ENCODE measurements at places on chromosomes 1 and 21.
A peak's percentile ranks its signal among the peaks of the same experiment; 100 is the strongest.

- DNase-seq, result no peak
These were observed 83.0 kb downstream of the MAN1C1 start for GRCh38 chr1:25699500-25700143.

- no peak for DNase-seq
These were observed 10.0 kb upstream of the EPHA8 start for GRCh38 chr1:22553104-22553880.

GRCh38 chr1:75901371-75901770 lies 30.8 kb downstream of the ASB17 start:
- no peak for DNase-seq

DNA sequence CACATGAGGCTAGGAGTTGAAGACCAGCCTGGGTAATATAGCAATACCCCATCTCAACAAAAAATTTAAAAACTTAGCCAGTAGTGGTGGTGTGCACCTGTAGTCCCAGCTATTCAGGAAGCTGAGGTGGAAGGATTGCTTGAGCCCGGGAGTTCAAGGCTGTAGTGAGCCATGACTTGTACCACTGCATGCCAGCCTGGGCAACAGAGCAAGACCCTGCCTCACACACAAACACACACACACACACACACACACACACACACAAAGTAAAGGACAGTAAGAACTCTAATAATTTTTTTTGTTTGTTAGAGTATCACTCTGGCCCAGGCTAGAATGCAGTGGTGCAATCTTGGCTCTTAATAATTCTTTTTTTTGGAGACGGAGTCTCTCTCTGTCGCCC lies 138.0 kb upstream of the SOD1 start:
- no peak for DNase-seq

DNA sequence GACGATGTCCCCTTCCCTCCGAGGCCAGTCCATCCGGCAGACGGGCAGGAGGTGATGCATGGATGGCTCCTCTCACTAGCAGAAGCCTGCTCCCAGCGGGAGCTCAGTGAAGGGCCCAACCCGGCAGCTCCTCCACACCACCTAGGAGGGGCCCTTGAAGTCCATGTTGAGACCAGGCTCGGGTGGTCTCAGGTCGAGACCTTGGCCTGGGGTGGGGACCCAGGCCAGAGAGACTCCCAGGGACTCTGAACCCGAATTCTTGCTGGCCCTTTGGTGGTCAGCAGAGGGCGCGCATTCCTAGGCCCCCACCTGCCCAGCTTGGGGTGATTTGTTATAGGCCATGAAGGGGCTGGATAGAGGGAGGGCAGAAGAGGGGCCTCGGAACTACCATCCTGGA lies 642 bp upstream of the NT5C1A start:
- DNase-seq, result no peak

GRCh38 chr1:159669338-159669737 lies 45.1 kb downstream of the CRP start:
- DNase-seq, result no peak

- DNase-seq, result peak; percentile 39
These were observed 14.4 kb upstream of the CD101 start for GRCh38 chr1:116987256-116987555.

DNA sequence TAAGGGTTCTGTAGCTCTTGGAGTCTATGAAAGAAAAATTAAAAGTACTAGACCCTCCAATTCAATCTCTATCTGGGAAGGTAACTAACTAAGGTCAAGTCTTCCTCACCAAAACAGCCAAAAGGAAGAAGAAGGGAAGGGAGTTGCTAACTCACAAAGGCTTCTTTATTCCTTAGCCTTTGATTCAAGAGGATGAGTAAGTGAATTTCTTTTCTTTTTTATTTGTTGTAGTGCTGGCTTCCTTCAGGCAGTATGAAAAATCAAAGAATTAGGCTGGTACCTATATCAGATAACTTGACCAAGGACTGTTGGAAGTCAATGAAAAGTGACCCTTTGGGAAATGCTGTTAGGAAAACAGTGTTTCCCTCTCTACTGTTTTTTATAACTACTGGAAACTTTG lies 144.4 kb upstream of the NRIP1 start:
- no peak for DNase-seq

DNA sequence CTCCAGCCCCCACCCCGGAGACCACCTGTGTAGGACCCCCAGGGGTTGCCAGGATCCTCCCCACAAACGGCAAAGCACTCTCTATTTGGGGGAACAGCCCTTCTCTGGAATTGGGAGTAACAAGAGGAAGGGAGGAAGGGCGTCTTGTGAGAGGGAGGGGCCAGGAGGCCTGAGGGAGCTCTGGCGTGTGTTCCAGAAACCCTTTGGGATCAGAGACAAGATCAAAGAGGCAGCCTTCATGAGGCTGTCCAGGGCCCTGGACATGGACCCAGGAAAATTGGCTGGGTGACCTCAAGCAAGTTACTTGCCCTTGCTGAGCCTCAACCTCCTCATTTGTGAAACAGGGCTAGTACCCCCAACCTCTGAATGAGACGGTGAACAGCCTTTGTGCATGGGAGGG lies 18.1 kb upstream of the ECE1 start:
- DNase-seq, result no peak

DNA sequence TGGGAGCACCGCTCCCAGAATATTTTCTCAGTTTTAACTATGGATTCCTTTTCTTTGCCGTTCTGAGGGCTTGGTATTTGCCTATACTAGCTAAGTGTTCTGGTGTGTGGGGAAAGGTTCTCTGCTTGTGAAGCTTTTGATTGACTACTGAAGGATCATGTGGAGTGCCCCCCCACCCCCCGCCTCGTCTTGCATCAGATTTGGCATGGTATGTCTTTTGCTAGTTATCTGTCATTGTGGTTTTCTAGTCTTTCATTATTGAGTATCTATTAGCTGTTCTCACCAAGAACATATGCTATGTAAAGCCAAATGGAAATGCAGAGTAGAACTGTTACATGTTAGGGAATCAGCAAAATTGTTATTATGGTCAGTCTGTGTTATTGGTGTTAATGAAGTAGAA lies 58.3 kb downstream of the MACF1 start:
- DNase-seq, result no peak

GRCh38 chr1:67317803-67318202 lies 10.1 kb downstream of the IL12RB2 start:
- DNase-seq, result no peak

DNA sequence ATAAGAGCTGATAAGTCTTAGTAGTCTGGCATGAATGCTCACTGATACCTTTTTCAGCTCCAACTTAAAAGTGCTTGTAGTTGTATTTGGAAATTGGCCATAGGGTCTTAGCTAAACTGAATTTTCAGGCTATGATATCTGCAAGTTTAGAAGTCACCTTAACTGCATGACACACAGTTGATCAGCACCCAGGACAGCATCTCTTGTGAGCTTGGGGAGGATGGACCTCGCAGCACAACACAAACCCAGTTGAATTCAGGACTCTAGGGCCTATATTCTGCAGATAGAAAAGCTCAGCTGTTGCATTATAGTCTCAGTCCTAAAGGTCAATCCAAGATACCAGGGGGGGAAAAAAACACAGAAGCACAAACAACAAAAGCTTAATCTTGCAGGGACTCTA lies 394.3 kb downstream of the KCNH1 start:
- DNase-seq, result no peak

DNA sequence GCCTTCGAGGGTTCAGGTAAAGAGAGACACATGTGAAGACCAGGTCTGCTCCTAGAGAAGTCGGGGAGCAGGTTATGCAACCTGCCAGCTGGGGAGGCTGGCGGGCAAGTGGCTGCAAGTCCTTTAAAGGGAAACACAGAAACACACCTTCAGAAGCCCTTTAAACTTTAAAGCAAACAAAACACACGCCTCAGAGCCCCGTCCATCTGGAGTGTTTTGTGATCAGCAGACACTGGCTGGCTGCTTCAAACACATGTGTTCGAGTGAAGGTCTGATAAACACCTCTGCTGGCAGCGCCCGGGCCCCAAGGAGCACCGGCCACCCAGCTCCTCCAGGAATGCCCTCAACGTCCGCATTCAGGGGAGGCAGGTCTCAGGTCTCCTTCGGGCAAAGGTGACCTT lies 15.2 kb downstream of the RIPK4 start:
- no peak for DNase-seq

DNA sequence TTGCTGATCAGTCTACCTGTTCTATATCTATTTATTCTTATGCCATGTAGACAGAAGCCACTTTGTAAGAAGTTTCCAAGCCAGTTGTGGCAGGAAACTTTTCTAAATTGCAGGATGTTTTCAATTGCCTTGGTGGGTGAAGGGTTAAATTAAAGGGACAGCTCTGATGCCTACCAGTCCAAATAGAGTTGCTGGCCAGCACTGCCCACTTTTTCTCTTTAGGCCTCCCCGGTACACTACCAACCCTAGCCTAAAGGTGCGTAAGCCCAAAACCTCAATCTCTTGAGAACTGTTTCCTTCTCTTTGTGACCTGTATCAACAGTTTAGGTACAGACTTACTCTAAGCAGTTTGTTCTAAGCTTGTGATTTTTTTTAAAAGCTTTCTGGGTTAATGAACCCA lies 15.5 kb downstream of the SUSD4 start:
- no peak for DNase-seq

DNA sequence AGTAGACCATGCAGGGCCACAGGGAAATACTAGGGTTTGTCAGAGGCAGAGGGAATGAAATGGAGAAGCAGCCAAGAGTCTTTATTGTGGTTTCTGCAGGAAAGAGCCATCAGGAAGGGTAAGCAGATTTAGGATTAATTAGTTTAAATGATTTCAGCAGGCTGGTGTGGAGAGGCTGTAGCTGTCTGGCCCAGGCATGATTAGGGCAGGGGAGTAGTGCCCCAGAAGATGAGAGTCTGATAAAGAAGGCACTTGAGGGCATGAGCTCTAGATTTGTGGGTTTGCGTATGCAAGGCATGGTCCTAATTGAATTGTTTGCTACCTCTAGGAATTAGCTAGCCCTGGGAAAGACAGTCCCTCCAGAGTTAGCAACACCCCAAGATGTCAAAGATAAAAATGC lies 484.6 kb upstream of the PLXNA2 start:
- DNase-seq, result no peak

DNA sequence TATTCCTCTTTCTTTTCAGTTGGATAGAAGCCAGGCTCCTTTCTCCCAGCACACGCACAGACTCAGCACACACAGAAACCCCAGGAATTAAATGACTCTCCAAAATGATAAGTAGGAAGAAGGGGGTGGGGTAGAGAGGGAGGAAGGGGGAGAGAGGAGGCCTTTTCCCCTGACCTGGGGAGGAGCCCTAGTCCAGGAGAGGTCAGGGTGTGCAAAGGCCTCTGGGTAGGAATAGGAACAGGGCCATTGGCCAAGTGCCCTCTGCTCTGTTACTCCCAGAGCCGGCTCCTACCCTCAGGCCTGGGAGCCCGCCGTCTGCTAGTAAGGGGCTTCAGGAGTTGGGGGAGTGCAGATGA lies 35.6 kb upstream of the PUM1 start:
- DNase-seq, result no peak

- no peak for DNase-seq
These were observed 31.7 kb upstream of the BACE2 start for GRCh38 chr21:41136286-41136685.

DNA sequence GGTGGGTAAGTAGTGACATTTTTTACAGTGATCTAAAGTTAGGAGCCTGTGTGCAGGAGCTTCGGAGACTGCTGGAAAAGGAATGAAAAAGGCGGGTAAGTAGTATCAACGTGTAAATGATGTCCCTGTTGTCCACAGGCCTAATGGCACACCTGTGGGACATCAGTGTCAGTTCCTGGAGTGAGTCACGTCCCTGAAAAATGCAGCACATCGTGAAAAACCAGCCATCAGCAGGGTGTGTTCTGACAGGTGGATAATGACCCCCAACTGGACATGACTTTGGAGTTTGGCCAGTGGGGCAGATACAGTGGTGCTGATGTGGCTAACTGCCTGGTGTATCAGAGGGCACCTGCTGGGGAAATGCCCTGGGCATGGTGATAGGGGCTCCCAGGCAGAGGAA lies 12.0 kb upstream of the PRDM15 start:
- DNase-seq, result no peak

- DNase-seq, result no peak
These were observed 140.8 kb downstream of the FMN2 start for GRCh38 chr1:240232530-240232929.

GRCh38 chr1:115595279-115596079 lies 46.3 kb upstream of the VANGL1 start:
- DNase-seq, result peak; percentile 33

- DNase-seq, result no peak
These were observed 76.9 kb downstream of the GPATCH2 start for GRCh38 chr1:217553949-217554509.

GRCh38 chr1:208180421-208180820 lies 63.8 kb downstream of the PLXNA2 start:
- no peak for DNase-seq

DNA sequence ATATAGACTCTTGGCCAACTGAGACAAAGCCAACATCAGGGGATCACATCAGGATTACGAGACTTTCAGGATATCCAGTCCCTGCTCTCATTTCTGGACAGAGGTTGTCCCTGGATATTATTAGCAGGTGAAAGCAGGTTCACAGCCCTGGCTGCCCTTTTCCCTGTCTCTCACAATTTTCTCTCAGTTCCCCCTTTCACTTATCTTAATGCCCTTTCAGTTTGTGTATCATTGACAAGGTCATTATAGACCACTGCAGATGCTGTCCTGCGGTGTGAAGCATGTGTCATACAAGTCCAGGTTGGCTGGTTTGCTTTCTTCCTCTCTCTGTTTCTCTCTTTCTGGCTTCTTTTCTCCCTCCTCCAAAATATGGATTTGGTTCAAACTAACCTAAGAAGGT lies 2.1 kb upstream of the KLHDC9 start:
- DNase-seq, result no peak

DNA sequence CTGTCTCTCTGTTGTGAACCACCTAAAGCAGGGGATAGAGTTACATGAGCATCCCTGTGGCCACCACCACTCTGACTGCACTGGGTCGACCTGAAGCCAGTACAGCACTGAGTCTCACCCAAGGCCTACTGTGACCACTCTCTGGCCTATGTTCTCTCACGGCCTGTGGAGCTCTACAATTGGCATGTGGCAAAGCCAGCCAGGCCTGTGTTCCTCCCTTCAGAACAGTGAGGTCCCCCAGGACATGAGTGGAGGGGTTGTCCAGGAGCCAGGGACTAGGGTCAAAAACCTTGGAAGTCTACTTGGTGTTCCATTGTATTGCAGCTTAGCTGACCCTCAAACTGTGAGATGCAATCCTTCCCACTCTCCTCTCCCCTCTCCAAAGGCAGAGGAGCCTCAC lies 42.7 kb upstream of the FMO3 start:
- no peak for DNase-seq

DNA sequence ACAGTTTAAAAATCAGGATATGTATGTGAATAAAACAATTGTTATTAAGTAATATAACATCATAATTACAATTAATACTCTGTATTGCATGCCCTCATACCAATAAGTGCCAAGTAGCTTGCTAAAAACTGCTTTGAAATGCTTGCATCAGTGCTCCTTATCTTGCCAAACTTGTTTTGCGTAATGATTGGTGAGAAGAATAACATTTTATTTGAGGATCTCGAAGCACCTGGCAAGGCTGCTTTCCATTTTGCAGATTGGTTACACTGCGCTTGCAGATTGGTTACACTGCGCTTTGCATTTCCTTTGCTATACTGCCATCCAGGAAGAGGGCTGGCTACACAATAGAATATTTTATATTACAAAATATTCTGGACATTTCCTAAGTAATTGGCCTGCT lies 1.7 kb upstream of the PBX1 start:
- DNase-seq, result no peak

GRCh38 chr1:160158031-160158430 lies 6.6 kb downstream of the ATP1A4 start:
- DNase-seq, result no peak

GRCh38 chr21:29624776-29625175 lies 315.0 kb downstream of the GRIK1 start:
- DNase-seq, result no peak

GRCh38 chr1:3304692-3305091 lies 149.8 kb upstream of the ARHGEF16 start:
- DNase-seq, result no peak

Data from stimulated activated CD4-positive, alpha-beta T cell treated with anti-CD3 and anti-CD28 coated beads, Interleukin-1b, Interleukin-23, amount 100 ng/mL, for 1 hour (primary cell).